ENCODE measurements at places on chromosomes 7 and 10. TPM values are rescaled to one million over a fixed set of nuclear protein-coding genes. Genes with fewer than 3 reads are reported as not detected.

Gene PRKAR2B
- 54.6 TPM for total RNA-seq

- no peak for DNase-seq
- no peak overlapping the region for H3K27ac ChIP-seq
Measured at GRCh38 chr7:95476072-95476847, 9.5 kb upstream of the ASB4 start.

GRCh38 chr10:593901-594457, 95.5 kb downstream of the DIP2C start:
- H3K4me1 ChIP-seq: peaks cover 23% of the 10 kb centered on the region
- no peak for DNase-seq
- no peak overlapping the region for H3K4me3 ChIP-seq

DNA sequence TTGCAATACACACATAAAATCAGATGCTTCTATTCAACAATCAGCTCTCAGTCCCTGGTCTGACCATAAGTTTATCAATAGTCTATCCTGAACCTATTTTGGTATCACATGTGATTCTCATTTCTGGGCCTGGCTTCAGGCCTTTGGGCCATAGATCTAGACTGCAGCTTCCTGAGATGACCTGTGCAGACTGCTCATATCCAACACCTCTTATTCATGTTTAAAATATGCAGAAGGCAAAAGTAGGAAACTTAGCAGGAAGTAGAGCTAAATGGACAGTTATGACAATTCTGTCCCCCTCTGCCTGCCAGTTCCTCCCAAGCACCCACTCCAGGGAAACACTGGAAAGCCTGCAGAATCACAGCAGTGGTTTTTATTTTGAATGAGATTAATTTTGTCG, 53.3 kb downstream of the C7orf25 start:
- no peaks in the 10 kb centered on the region for H3K27me3 ChIP-seq
- H3K4me1 ChIP-seq: no peaks in the 10 kb centered on the region
- no peak for DNase-seq
- H3K36me3 ChIP-seq: no peaks in the 10 kb centered on the region

Gene OPALIN
- not detected for total RNA-seq

DNA sequence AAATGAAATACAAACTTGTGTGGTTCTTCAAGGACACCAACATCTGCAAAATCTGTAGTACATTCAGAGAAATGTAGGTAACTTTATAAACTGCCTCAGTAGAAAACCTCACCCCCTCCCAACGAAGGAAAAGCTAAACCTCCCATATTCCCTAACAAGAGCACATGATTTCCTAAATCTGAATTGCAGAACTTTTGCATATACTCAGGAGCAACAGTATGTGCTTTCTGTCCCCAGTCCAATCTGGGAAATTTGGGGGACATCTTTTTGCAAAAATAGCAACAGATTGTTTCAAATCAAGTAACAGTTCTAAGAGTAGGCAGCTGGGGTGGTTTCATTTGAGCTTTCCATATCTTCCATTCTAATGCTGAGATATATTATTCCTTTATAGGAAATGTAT, 15.8 kb upstream of the MSS51 start:
- no peak overlapping the region for H3K27ac ChIP-seq
- H3K36me3 ChIP-seq: no peaks in the 10 kb centered on the region
- H3K4me1 ChIP-seq: no peaks in the 10 kb centered on the region
- DNase-seq: no peak
- H3K27me3 ChIP-seq: no peaks in the 10 kb centered on the region

DNA sequence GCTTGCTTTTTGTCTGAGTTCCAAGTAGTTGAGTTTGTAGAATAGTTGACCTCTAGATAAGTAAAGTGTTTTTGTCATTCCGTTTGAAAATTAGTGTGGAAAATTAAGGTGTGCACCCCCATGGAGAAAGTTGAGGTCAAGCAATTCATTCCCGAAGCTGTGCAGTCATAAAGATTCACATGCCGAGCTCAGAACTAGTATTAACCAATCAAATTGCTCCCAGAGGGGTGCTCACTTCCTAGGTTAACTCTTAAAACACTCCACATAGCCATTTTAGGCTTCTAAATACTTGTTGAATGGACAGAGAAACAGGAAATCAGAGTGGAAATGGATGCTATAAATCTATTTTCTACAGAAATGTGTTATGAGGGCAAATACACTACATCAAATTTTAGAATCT, 638.9 kb downstream of the SUGCT start:
- no peak overlapping the region for H3K27ac ChIP-seq
- H3K36me3 ChIP-seq: no peaks in the 10 kb centered on the region
- H3K4me1 ChIP-seq: no peaks in the 10 kb centered on the region
- no peak overlapping the region for H3K4me3 ChIP-seq
- no peak for DNase-seq

Gene TUBB8
- 0.42 TPM for total RNA-seq

DNA sequence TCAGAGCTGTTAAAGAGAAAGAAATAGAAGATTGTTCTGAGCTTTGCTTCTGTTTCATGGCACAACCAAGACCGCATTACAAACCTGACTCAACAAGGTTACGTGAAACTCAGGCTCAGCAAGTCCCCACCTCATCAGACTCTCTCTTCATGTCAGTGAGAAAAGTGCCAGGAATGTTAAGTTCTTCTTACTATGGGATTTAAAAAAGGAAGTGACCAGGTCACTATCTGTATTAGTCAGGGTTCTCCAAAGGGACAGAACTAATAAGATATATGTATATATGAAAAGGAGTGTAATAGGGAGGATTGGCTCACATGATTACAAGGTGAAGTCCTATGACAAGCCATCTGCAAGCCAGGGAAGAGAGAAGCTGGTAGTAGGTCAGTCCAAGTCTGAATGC, 25.4 kb upstream of the PAPSS2 start:
- H3K4me1 ChIP-seq: no peaks in the 10 kb centered on the region
- no peak overlapping the region for H3K4me3 ChIP-seq
- no peaks in the 10 kb centered on the region for H3K36me3 ChIP-seq
- no peaks in the 10 kb centered on the region for H3K27me3 ChIP-seq
- H3K27ac ChIP-seq: no peak overlapping the region
- no peak for DNase-seq

- H3K36me3 ChIP-seq: peaks cover 97% of the 10 kb centered on the region
- H3K4me3 ChIP-seq: no peak overlapping the region
- no peak overlapping the region for H3K27ac ChIP-seq
- no peaks in the 10 kb centered on the region for H3K27me3 ChIP-seq
- DNase-seq: no peak
Measured at GRCh38 chr10:821322-821721, 110.2 kb downstream of the LARP4B start.

Gene OPN1SW
- not detected for total RNA-seq

- H3K27me3 ChIP-seq: no peaks in the 10 kb centered on the region
- no peak overlapping the region for H3K4me3 ChIP-seq
- no peak for DNase-seq
- no peak overlapping the region for H3K27ac ChIP-seq
- peaks cover 47% of the 10 kb centered on the region for H3K4me1 ChIP-seq
- no peaks in the 10 kb centered on the region for H3K36me3 ChIP-seq
Measured at GRCh38 chr10:33278198-33278597, 56.3 kb downstream of the NRP1 start.

Gene ADARB2
- 23.2 TPM for total RNA-seq

GRCh38 chr7:21690705-21691104, 147.9 kb downstream of the DNAH11 start:
- no peaks in the 10 kb centered on the region for H3K36me3 ChIP-seq
- H3K27me3 ChIP-seq: no peaks in the 10 kb centered on the region
- H3K4me1 ChIP-seq: no peaks in the 10 kb centered on the region
- H3K27ac ChIP-seq: no peak overlapping the region
- no peak overlapping the region for H3K4me3 ChIP-seq

Gene TMEM229A
- not detected for total RNA-seq

DNA sequence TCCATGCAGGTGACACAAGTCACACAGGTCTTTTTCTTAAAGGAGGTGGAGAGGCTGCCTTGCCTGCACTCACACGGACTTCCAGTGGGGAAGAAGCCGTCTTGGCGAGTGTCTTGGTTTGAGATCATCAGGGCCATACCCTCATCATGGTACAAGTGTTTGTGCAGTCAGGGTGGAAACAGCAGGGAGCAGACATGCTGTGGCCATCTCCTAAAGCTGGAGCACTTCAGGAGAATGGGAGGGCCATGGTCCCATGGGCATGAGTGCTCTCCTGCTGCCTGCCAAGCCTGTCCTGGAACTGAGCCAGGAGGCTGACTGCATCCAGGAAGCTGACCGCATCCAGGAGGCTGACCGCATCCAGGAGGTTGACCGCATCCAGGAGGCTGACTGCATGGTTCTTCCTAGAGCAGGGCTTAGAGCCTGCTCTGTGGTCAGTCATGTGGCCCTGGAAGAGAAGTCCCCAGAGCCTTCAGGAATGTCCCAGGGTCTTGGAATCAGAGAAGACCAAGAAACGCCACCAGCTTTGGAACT, 98.4 kb downstream of the ADARB2 start:
- H3K27me3 ChIP-seq: no peaks in the 10 kb centered on the region
- H3K36me3 ChIP-seq: no peaks in the 10 kb centered on the region
- H3K4me1 ChIP-seq: no peaks in the 10 kb centered on the region
- H3K4me3 ChIP-seq: no peak overlapping the region
- no peak overlapping the region for H3K27ac ChIP-seq

GRCh38 chr10:79311581-79312407, 35.5 kb upstream of the PPIF start:
- no peaks in the 10 kb centered on the region for H3K27me3 ChIP-seq
- H3K4me1 ChIP-seq: peaks cover 37% of the 10 kb centered on the region
- H3K4me3 ChIP-seq: no peak overlapping the region
- H3K36me3 ChIP-seq: peaks cover 5% of the 10 kb centered on the region
- peak overlapping the region; percentile 59 for H3K27ac ChIP-seq
- no peak for DNase-seq

- H3K36me3 ChIP-seq: no peaks in the 10 kb centered on the region
- H3K4me1 ChIP-seq: peaks cover 23% of the 10 kb centered on the region
- no peak overlapping the region for H3K27ac ChIP-seq
- peaks cover 44% of the 10 kb centered on the region for H3K27me3 ChIP-seq
- H3K4me3 ChIP-seq: no peak overlapping the region
Measured at GRCh38 chr7:142800699-142801260, 30.0 kb downstream of the PRSS2 start.

DNA sequence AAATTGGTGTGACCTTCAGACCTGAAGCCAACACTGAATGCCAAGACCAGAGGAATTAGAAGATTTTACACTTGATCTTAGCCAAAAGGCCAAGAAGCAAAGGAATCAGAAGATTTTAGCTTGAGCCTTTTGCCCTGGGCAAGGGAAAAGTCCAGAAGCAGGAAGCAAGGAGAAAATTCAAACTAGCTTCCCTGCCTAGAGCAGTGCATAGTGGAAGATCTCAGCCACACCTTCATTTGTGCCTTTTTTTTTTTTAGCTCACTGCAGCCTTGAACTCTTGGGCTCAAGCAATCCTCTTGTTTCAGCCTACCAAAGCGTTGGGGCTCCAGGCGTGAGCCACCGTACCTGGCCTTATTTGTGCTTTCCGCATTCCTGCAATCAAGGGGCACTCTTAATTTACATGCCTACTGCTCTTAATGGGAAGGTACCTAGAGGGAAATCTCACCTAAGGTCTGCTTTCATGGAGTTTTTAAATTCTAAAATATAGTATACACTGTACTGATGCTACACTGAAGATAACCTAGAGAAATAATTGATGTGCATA, 8.3 kb upstream of the PIP4K2A start:
- H3K4me3 ChIP-seq: no peak overlapping the region
- H3K27ac ChIP-seq: no peak overlapping the region
- no peaks in the 10 kb centered on the region for H3K36me3 ChIP-seq
- no peak for DNase-seq

DNA sequence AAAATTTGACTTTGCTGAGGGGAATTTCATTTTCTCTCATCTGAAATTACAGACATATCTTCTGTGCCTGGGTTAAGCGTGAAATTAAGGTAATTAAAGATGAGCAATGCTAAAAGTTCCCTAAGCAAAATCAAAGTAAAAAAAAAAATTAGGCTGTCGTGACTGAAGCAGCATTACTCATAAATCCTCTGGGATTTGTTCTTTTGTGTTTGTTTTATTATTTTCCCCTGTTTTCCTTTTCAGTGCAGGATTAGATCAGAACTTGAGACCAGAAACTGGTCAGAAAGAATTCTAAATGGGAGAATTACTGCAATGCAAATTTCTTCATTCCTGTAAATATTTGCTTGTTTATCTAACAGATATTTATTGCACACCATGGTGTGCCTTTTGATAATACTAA, 141.4 kb upstream of the BET1 start:
- no peak for DNase-seq
- no peaks in the 10 kb centered on the region for H3K27me3 ChIP-seq
- no peak overlapping the region for H3K27ac ChIP-seq
- no peaks in the 10 kb centered on the region for H3K4me1 ChIP-seq

- H3K4me1 ChIP-seq: no peaks in the 10 kb centered on the region
- no peaks in the 10 kb centered on the region for H3K27me3 ChIP-seq
- H3K4me3 ChIP-seq: no peak overlapping the region
- no peaks in the 10 kb centered on the region for H3K36me3 ChIP-seq
- no peak for DNase-seq
Measured at GRCh38 chr7:157771-158625, 34.4 kb upstream of the FAM20C start.

DNA sequence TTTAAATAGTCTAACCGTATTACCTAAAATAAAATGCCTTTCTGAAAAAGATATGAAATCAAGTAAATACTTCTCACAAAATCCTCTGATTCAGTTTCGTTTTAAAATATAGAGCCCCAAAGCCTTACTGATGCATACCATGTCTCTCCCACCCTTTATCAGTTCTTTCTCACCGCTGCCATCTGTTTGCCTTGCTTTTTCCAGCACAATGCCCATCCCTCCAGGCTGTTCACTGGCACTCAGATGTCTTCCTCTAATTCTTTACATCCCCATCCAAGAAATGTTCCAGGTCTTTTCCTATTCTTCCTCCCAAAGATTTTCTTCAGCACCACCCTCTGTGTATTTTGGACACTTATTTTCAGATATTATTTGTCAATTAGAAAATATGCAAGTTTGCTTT, 116.5 kb upstream of the LRRN3 start:
- no peaks in the 10 kb centered on the region for H3K4me1 ChIP-seq
- H3K27ac ChIP-seq: no peak overlapping the region
- no peak overlapping the region for H3K4me3 ChIP-seq
- no peaks in the 10 kb centered on the region for H3K27me3 ChIP-seq

GRCh38 chr10:90743291-90743690, 114.5 kb downstream of the HTR7 start:
- no peaks in the 10 kb centered on the region for H3K4me1 ChIP-seq
- no peak overlapping the region for H3K27ac ChIP-seq
- H3K27me3 ChIP-seq: peaks cover 3% of the 10 kb centered on the region
- no peak overlapping the region for H3K4me3 ChIP-seq
- no peaks in the 10 kb centered on the region for H3K36me3 ChIP-seq

Gene MARVELD1
- total RNA-seq: 39.3 TPM

DNA sequence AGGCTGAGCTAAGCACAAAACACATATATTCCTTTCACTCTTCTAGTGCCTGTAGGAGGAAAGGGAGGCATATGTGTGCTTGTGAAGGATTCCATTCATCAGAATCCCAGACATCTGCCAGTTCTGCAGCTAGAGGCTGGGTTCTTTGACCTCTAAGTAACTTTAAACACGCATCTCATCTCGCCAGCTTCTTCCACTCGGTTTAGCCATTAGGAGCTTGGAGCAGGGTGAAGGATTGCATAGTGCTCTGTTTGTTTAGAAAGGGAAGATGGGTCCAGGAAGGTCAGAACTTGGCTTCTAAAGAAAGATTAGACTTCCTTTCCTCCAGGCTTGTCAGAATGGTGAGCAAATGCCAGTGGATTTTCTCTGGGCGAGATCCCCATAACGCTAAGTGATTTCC, 43.6 kb downstream of the HK1 start:
- H3K27ac ChIP-seq: no peak overlapping the region
- H3K36me3 ChIP-seq: no peaks in the 10 kb centered on the region
- peaks cover 17% of the 10 kb centered on the region for H3K4me1 ChIP-seq

Data from tibial nerve (tissue), 4 donors.